ENCODE measurements at places on chromosomes 5 and 9.

DNA sequence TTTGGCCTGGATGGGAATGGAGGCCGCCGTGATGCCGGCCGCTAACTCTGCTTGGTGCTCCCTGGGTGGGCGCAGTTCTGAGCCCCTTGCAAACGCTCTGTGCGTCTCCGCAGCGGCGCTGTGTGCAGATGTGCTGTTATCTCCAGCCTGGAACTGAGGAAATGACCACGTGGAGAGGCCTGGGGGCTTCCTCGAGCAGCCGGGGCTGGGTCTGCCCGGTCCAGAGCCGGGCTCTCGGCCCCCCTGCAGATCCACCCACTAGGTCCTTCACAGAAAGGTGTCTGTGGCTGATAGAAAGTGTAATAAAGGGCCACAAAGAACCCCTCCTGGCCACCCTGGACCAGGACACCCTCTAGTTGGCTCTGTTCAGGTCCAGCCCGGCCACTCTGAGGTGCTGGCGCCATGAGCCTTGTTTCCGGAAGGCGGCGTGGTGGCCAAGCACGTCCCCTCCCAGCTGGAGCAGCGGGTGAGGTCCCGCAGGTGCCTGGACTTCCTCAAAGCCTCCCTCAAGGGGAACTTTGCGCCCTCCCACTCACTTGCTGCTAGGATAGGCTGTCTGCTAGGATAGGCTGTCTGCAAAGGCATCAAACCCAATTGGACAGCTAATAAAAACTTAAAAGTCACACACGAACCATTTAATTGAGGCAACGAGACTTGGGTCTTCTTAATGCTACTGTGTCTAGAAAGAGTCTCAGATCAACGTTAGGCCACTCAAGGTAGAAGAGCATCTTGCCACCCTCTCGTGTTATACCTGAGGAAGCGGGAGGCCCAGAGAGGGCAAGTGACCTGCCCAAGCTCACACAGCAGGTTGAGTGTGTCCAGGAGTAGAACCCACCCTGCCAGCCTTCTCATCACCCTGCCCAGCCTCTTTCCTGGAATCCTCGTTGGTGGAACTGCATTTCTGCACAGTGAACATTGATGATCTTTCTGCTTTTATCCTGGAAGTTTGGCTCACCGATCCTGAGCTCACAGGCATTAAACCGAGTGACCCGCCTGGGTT lies 109.3 kb upstream of the FCN2 start:
- no peak for DNase-seq

DNA sequence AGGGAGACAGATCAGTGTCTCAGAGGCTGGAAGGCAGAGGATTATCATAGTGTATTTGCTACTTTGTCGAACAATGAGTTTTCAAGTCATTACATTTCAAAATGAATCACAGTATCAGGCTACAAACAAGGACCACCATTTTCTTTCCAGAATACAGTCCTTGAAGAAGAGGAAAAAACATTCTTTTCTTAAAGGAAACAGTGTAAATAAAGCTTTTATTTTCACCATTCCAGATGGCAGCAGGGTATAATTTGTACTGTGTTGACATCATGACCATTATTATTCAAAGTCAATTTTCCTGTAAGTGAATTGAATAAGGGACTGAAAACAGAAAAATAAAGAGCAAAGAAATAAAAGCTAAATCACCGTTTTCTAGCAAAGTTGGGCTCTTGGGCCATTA lies 737.3 kb upstream of the DMAC1 start:
- no peak for DNase-seq

GRCh38 chr9:107345327-107345726 lies 62.2 kb downstream of the RAD23B start:
- DNase-seq, result no peak

DNA sequence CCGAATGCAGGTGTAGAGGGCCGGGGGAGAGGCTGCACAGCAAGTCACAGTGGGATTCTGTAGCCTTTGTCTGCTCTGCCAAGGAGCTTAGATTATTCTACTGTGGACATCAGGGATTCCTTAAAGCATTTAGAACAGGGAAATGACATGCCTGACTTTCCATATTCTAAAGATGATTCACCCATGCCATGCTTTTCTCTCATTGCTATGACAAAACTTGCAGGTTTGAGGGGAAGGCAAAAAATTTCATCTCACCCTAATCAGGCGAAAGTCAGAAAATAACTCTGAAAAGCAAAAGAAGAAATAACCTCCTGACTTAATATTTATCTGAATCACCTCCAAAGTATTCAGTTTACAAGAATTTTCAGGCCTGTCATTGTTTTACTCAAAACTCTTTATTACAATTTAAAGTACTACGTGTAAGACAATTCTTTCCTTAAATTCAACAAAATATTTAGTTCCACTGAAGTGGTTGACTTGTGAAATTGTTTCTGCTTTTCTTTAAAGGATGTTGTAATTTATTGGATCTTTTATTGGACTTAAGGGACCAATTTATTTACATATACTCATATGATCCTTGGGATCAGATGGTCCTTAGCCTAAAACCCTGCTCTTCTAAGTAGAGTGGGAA lies 30.0 kb upstream of the GAS1 start:
- no peak for DNase-seq

GRCh38 chr5:42606464-42606869 lies 150.2 kb upstream of the CCDC152 start:
- DNase-seq, result no peak

DNA sequence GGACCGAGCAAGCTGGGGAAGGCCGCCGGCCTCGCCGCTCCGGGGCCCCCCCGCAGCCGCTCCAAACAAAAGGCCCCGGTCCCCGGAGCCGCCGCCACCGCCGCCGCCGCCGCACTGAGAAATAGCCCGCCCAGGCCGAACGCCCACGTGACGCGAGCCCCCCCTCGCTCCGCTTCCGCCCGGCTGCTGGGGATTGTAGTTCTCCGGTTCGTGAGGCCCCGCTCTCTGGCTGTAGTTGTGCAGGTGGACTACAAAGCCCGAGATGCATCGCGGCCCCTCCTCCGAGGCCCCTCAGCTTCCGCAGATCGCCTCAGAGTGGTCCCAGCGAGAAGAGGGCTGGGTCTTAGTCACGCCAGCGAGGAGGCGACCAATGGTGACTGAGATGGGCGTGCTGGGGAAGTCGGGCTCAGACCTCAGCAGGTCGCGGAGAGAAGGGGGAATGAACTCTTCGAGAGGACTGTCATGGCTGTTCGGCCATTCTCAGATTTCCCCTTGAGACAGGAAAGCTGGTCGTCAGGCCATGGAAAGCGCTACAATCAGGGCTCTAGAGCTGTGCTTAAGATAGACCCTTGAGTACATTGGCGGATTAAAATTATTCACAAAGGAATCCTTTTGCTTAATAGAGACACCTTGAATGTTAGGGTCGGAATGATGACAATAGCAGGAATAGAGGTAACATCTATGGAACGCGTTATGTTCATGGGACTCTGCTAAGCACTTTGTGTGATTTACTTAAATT lies 489 bp upstream of the PANK3 start:
- DNase-seq, result peak; percentile 100

GRCh38 chr9:133088146-133088750 lies 26.5 kb downstream of the CEL start:
- DNase-seq, result no peak

DNA sequence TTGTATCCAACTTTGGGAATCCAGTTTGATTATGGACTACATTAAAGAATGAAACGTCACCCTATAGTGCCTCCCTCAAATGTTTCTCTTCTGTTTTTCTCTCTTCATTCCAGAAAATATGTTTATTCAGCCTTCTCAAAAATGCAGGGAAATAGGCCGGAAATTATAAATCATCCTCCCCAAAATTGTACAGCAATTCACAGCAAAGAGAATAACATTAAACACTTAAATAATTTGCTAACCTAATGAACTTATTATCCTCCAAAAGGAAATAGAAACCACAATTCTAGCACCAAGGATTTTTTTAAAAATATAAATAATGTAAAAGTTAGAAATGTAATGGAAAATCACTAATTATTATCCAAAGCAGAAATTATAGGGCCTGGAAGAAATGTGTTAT lies 115.9 kb upstream of the CCNG1 start:
- no peak for DNase-seq

- peak; percentile 94 for DNase-seq
Measured at GRCh38 chr5:157743163-157744050, at the start of gene LSM11. LSM11 (plus strand) TSS chr5:157743712; CDS start chr5:157743751, 39 bp downstream.

- DNase-seq, result no peak
Measured at GRCh38 chr9:134375011-134375390, 48.7 kb downstream of the RXRA start.
